Occipital lobe (tissue), 3 donors: ENCODE measurements at places on chromosomes 1 and 21.

- no peak for DNase-seq
Observed at GRCh38 chr1:203508463-203509073, 14.6 kb downstream of the OPTC start.

GRCh38 chr1:28735961-28736449 lies 735 bp upstream of the YTHDF2 start:
- no peak for DNase-seq

DNA sequence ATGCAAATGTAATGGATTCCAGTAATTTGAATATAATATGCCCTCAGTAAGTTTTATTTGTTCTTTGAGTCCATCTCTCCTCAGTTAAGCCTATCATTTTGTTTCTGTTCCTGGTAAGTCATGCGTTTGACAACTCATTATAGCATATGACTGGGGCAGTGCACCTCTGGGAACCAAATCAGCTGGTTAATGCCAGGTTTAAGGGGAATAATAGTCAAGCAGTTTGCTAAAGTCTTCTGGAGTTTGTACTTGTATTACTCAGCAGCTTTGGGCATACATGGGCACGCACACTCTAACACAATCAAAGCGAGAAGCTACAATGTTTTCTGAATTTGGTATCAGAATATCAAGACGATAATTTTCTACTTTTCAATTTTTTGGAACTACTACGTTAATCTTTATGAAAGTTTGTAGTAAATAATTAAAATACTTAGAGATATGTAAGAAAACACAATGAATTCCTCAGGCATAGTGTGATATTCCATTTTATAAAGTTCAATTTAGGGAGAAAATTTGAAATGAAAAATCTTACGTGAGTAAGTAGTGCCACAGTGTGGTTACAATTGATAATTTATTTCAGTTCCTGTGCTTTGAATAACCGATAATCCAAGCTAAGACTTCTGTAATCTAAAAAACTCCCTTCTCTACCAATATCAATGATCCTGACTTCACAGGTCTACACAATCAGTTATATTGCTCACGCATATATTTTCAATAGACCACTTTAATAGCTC lies 43.8 kb upstream of the KCTD3 start:
- no peak for DNase-seq

DNA sequence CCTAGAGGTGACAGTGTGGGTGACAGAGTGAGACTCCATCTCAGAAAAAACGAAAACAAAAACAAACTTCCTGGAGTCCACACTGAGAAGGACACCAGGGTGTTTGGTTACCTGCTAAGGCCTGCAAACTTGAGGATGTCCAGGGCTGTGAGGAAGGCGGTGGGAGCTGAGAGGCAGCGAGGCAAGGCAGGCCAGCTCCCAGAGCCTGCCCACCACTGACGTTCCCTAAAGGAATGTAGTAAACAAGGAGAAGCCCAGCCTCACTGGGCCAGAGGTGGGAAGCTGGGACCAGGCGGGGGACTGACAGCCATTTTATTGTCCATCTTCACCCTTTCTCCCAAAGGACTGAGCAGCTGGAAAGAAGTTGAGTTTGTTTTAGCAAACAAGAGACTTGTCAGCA lies 24.1 kb downstream of the SHISA4 start:
- DNase-seq: no peak

- no peak for DNase-seq
Observed at GRCh38 chr1:48402599-48402998, 69.4 kb downstream of the SPATA6 start.

DNA sequence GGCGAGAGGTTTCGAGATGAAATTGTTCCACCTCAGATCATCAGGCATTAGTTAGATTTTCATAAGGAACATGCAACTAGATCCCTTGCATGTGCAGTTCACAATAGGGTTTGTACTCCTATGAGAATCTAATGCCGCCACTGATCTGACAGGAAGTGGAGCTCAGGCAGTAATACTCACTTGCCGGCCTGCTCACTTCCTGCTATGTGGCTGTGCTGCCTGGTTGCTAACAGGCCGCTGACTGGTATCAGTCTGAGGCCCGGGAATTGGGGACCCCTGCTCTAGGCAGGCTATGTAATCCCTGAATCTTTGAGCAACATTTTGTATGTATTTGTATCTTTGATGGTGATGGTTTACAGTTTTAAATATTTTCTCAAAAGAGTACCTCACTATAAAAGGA lies 32.5 kb downstream of the XKR8 start:
- DNase-seq: no peak
